ENCODE measurements at places on chromosomes 12 and 14.

- no peak for DNase-seq
These were observed 5.6 kb upstream of the SPATA7 start for GRCh38 chr14:88379706-88380343.

DNA sequence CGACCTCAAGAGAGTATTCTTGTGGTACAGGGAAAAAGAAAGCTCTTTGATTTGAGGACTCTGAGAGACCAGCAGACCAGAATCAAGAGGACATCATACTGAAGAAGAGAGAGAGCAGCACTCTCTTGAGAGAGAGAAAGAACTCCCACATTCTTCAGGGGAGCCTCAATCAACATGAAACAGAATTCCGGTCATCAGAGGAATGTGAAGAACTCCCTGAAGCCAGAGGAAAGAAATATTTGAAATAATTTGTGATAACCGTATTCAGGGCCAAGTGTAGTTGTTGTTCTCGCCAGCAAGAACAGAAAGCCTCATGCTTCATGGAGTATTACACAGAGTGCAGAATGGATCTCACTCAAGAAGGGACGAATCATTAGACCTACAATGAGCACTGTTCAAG, 363.8 kb upstream of the TMEM132C start:
- no peak for DNase-seq

- no peak for DNase-seq
These were observed 5.2 kb downstream of the NEDD1 start for GRCh38 chr12:96912261-96912660.

DNA sequence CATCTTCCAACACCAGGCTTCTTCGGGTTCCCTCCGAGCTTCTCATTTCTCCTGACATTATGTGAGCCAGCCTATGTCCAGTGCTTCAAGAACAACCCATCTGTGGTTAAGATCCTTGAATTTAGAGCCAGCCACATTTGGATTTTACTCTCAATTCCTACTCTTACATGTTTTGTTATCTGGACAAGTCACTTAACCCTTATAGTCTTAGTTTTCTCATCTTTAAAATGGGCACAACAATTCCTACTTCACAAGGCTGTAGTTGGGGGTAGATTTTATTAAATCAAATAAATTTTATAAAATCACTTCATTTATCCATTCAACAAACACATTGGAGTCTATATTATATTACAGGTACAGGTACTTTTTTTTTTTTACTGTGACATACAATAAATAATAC, 105.5 kb upstream of the SLC38A2 start:
- no peak for DNase-seq

DNA sequence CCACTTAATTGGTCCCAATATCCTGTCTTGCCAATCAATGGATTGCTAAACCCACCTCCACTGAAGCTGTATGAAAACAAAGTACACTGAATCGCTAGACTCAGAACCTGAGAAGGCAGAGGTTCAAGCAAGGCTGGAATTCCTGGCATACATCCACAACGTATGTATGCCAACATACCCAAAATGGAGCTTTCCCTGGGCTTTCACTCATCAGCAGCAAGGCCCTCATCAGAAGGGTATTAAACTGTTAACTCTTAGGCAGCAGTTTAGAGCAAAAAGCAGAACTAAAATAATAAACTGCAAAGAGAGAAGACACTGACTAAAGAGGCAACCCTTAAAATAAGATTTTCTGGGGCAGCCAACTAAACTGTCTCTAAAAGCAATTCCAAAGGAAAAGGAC, 13.6 kb downstream of the MED13L start:
- no peak for DNase-seq

DNA sequence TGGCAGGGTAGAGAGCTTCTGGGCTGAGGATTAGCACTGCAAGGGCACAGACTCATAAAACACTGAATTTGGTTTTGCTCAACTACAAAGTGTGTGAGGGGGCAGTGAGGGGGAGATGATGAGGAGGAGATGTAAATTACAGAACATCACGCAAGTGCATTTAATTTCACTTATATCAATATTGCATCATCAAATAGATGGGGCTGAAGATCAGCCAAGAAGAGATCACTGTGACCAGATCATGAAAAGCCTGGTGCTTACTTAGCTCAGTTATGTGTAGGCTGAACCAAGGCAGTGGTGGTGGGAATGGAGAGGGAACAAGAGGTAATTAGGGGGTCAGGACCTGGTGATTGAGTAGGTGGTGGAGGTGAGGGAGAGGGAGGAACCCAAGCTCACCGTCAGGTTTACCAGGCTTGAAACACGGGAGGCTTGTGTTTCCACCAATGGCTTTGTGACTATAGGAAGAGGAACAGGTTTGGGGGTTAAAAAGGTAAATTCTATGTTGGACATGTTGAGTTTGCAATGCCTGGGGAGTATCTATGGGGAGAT, 11.3 kb downstream of the FOS start:
- DNase-seq = no peak

DNA sequence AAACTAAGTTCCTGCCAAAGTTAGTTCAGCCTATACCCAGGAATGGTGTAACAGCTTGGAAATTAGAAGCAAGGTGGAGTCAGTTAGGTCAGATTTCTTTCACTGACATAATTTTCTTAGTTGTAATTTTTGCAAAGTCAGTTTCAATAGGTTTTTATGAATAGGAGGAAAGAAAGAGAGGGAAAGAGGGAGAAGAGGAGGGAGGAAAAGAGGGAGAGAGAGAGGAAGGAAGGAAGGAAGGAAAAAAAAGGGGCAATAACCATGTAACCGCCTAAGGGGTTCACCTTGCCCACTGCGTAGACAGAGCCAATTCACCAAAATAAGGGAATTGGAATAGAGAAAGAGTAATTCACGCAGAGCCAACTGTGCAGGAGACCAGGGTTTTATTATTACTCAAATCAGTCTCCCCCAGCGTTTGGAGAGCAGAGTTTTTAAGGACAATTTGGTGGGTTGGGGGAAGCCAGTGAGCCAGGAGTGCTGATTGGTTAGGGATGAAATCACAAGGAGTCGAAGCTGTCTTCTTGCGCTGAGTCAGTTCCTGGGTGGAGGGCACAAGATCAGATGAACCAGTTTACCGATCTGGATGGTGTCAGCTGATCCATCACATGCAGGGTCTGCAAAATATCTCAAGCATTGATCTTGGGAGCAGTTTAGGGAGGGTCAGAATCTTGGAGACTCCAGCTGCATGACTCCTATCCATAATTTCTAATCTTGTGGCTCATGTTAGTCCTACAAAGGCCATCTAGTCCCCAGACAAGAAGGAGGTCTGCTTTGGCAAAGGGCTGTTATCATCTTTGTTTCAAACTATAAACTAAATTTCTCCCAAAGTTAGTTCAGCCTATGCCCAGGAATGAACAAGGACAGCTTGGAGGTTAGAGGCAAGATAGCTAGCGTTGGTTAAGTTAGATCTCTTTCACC, 126.0 kb upstream of the AMIGO2 start:
- no peak for DNase-seq

DNA sequence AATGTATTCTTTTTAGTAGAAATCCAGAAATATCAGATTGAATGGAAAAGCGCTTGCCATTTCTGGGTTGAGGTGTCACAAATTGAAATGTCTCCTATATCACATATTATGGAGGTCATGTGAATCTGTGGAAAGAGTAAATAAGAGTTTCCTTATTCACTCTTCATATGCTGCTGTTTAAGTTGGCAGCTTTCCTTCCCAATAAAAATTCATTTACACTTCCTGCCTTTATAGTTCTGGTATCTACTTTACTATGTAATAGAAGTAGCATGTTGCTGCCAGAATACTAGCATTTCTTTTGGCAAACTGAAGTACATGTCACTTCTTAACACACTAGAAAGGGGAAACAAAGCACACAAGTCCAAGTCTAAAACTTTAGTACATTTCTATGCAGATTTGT, 60.8 kb downstream of the SDR9C7 start:
- DNase-seq = no peak

DNA sequence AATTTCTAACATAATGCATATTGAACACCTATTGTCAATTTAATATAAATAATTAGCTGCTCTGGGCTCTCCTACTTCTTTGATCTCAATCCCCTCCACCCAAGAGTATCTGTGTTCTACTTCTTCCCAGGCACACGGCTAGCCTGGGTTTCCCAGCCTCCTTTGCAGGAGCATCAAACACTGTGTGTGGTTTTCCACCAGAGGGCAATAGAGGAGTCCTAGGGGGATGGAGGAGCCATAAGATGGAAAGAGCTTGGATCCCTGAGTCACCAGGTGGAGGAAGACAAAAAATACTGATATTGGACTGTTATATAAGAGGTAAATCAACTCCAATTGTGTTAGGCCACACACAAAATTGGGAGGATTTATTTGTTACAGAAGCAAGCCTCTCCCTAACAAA, 333.7 kb downstream of the GLT1D1 start:
- no peak for DNase-seq

DNA sequence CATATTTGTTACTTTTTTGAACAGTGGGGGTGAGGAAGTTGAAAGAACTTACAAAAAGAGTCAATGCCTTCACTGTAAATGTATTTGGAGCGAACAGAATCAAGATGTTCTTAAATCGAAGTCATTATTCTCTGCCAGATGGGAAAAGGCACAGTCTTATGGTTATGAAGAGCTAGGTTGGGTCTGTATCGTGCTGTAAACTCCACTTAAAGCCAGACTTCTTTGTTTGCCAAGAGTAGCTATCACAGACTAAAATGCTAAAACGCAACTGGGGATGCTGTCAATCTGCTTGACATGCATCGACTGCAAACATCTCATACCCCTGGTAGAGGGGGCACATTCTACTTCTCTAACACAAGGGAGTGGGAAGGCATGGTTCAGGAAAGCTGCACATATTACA, 160.4 kb downstream of the DACT1 start:
- no peak for DNase-seq

GRCh38 chr14:68143341-68143841, 323.8 kb downstream of the RAD51B start:
- no peak for DNase-seq

- no peak for DNase-seq
These were observed 7.7 kb downstream of the HOXC8 start for GRCh38 chr12:54016478-54016964.

- DNase-seq = no peak
These were observed 343.2 kb downstream of the ZFP36L1 start for GRCh38 chr14:68449561-68450181.
